ENCODE measurements at places on chromosomes 13 and 19.

DNA sequence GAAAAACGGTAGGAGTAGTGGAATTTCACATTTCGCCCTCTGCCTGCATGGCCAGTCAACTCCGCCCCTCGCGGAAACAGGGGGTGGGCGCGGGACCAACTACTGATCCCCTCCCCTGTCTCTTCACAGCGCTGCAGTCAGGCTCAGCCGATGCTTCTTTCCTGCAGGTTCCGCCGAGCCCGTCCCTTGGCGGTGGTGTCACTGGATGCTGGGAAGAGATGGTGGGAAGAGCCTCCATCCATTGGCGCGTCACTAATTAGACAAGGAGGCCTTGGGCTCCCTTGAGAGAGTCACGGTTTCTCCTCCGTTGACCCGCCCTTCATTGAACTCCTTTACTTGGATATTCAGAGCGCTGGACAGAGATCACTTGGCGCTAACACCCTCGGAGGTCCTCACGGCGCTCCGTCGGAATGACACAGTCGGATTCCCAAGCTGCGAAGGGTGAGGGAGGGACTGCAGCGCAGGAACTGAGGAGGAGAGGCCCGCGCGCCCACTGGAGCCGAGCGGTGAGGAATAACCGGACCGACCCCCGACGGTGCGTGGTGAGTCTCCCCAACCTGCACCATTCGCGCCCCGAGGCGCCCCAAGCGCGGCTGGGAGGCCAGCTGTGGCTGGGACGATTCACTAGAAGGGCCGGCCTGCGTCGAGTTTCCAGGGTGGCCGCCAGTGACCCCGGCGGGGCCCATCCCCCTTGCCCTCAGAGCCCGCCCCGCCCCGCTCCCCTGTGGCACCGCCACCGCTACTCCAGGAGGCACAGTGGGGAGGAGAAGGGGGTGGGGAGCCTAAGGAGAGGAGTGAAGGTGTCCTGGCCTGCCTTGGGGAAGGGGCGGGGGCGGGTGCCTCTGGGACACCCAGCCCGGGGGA lies 11.2 kb upstream of the CEACAM21 start:
- DNase-seq, result no peak

- no peak for DNase-seq
These were observed 12.5 kb upstream of the ASF1B start for GRCh38 chr19:14148751-14149410.

GRCh38 chr13:29893438-29893837 lies 43.0 kb upstream of the UBL3 start:
- no peak for DNase-seq

DNA sequence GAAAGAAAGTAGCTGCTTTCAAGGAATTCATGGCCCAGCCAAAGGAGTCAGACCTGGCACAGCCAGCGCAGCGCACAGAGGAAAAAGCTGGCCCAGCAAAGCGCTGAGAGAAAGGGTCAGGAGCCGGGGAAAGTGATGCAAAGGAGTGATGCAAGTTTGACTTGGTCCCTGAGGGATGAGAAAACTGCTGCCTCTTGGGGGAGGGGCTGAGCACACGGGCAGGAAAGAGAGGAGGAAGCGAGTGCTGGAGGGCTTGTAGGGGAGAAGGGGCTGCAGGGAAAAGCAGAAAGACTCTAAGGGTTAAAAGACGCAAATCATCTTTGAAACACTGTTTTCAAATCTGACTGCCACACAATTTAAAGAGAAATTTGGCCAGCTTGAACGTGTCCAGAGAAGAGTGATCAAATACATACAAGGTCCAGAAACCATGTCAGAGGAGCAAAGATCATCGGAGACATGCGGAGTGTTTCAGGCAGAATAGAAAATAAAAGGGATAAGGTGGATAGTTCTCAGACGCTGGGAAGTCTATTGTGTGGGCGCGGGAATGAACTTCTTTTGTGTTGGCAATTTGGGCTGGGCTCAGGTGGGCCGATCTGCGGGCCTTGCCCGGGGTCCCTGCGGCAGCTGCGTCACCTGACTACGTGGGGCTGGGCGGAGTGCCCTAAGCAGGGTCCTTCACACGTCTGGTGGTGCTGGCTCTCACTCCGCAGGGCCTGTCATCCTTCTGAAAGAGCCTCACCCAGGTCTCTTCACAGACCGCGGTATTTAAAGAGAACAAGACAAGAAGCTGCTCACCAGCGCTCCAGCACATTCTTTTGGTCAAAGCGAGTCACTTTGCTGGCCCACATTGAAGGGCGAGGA lies 18.1 kb downstream of the N4BP2L1 start:
- no peak for DNase-seq

DNA sequence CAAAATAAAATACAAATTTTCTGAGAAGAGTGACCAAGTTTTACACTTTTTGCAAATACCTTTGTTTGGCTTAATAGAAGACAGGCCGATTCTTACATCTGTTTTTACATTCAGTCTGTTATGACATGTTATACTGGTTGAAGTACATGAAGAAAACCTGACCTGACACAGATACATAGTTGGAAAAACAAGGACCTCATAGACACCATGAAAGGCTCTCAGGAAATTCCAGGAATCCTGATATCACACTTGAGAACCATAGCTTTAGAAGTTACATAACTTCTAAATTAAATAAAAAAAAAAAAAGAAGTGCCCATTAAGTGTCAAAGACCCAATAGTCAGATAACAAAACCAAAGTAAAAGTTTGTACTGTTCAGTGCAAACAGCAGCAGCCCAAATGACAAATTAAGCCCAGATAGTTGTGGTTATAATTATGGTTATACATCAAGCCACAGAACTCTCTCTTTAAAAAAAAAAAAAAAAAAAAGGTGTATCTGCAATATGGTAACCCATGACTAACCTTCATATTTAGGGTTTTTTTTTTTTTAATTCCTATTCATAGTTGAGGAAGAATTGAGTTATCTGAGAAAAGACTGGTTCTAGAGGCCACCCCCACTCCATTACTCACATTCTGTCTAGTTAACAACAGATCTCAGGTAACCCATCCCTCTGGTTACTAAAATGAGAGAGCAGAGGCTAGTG lies 19.8 kb downstream of the RBM26 start:
- DNase-seq, result no peak

- DNase-seq, result no peak
These were observed 617.0 kb downstream of the SLITRK1 start for GRCh38 chr13:83265279-83265678.

DNA sequence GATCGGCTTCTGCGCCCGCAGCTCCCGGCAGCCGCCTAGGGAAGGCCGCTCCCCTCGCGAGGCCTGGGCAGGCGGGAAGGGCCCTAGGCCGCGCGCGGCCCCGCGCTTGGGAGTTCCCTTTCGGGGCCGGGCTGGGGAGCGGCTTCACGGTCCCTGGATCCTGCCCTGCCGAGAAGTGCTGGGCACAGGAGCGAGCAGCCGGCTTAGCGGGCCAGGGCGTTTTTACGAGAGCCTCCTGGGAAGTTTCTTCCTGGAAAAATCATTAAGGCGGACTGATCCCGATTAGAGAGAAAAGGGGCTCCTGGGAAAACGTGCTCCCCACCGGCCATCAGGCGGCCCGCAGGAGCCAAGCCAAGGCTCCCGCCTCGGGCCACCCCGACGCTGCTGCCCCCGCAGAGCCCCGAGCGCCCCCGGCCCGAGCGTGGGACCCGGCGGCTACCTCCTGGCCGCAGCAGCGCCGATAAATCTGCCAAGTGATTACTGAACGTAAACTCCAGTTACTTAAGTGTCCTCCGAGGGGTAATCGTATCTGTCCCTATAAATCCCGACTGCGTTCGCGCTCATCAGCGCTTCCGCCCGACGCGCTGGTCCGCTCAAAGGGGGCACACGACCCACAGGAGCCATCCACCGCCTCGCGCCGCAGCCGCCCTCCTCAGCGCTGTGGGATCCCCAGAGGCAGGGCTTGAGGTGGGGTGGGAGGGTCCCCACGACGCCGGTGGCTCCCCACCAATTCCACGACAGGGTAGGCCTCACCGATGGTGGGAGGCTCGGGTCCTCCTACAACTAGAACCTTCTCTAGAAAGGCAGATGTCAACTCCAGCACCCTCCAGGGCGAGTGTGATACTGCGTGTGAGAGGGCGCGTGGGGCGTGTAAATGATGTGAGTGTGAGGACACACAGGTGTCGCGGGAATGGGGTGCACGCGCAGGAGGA lies 2.8 kb downstream of the ZIC5 start:
- no peak for DNase-seq

GRCh38 chr13:95023405-95023804 lies 277.8 kb downstream of the ABCC4 start:
- DNase-seq, result peak; percentile 9

DNA sequence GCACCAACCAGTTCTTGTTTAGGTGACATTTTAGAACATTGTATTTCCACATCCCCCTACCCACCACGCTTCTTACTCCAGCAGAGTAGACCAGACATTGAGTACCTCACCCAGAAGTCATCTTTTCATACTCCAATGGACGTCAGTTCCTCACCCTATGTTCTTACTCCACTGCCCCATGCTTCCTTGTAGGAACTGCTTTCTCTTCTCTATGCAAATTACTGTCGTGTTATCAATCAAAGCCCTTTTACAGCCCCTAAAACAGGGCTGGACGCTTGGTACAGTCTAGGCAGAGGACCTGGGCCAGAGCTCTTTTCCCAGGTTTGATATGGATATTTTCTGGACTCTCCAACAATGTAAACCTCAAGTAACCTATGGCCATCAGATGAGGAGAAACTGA lies 58.2 kb downstream of the USP12 start:
- DNase-seq, result no peak

GRCh38 chr19:43634506-43634871 lies 5.2 kb downstream of the CADM4 start:
- DNase-seq, result no peak

DNA sequence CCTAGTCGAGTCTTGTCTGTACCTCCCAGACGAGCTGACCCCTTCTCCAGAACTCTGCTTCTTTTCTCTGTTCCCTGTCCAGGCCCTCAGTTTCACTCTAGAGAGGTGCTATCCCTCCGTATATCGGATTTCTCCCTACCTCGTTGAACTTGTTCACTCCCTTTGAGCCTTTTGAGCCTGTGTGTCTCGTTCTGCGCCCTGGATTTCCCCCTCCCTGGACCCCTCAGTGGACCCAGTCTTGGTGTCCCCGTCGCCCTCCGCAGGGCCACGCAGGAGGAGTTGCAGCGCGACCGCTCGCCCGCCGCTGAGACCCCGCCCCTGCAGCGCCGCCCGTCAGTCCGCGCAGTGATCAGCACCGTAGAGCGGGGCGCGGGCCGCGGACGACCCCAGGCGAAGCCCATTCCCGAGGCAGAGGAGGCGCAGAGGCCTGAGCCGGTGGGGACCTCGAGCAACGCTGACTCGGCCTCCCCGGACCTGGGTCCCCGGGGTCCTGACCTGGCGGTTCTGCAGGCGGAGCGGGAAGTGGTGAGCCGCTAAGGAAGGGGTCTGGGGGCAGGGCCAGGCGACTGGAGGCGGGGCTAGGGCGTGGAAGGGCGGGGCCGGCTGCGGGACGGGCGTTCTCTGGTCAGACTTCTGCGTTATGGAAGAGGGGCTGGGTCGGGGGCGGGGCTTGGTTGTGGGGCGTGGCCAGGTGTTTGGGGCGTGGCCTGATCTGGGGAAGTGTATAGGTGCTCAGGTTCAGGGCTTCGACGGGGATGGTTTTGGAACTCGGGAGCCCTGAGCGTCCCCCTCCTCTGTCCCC lies 5.5 kb downstream of the EPS8L1 start:
- no peak for DNase-seq

GRCh38 chr13:70829748-70830147 lies 721.5 kb upstream of the KLHL1 start:
- no peak for DNase-seq

DNA sequence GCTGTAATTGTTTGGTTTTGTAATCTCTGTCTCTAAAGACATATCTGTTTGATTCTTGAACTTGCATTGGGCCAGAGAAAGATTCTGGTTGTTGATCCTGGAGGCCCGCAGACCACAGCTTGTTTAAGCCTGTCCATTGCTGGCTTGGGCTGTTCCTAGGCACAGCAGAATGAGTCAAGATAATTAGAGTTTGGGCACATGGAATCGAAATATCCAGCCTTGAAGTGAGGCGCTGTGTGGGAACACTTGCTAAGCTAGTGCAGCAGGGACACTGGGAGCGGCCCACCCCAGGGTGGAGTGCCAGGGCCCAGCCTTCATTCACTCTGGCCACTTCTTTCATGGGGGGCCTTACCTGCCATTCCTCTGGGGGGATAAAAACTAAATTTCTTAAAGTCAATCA lies 219.7 kb downstream of the LMO7 start:
- no peak for DNase-seq

- no peak for DNase-seq
These were observed 2.3 kb downstream of the OR7C2 start for GRCh38 chr19:14943601-14944000.

DNA sequence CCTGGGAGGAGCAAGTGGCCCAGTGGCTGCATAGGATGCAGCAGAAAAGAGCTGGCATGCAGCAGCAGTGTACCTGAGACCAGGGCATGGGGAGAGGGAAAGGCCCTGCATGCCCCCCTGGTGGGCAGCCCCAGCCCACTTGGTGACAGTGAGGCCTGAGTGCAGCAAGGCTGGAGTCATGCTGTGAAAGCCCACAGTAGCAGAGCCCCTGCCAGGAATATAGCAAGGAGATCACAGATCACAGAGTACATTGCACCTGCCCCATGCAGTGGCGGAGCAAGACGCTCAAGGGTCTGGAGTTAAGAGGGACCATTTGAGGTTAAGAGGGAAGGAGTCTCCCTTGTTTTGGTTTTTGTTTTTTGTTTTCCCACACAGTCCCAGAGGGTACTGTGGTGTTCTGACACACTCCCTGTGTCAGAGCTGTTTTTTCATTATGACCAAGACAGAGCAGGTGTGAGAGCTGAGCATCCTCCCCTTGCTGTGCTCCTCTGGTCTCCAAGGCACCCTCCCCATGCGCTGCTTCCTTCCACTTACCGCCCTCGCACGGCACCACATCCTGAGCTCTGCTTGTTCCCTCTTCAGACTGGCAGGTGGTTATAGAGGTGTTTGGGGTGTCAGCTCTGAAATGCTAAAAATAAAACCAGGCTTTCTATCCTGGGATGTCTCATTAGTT lies 85.0 kb upstream of the UBL3 start:
- no peak for DNase-seq

DNA sequence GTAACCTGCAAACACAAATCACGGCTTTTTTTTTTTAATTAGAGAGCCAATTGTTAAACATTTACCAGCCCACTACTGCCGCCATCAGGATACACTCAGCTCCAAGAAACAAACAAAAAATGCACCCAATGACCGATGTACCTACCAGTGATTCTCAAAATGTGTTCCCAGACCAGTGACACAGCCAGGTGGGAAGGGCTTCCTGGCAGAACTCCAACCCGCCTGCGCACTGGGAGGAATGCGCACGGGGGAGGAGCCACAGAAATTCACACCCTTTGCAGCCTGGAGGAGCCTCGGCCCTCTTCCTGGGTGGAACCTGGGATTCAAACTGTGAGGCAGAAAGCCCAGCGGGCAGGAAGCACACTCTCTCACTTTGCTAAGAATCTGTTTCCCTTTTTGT lies 255.9 kb downstream of the TBC1D4 start:
- DNase-seq, result no peak

- peak; percentile 42 for DNase-seq
These were observed 16.0 kb upstream of the COLGALT1 start for GRCh38 chr19:17539238-17540117.

Measured in kidney epithelial cell (primary cell).